A673 (cell line): ENCODE measurements at places on chromosomes 3 and 15. TPM values are rescaled to one million over a fixed set of nuclear protein-coding genes. Genes with fewer than 3 reads are reported as not detected.

The IRAK2 gene
- total RNA-seq, result 0.34 and 0.63 TPM in 2 replicates

The LRRIQ4 gene
- total RNA-seq, result 0.15 and 0.17 TPM in 2 replicates

The UBP1 gene
- total RNA-seq, result 55.3 and 59.4 TPM in 2 replicates

The XXYLT1 gene
- total RNA-seq, result 49.8 and 53.9 TPM in 2 replicates

The EOGT gene
- 2.9 and 4.6 TPM in 2 replicates for total RNA-seq
